ENCODE measurements at places on chromosomes 2 and 18.
A peak's percentile ranks its signal among the peaks of the same experiment; 100 is the strongest.

GRCh38 chr2:163775304-163775703 is 39.5 kb upstream of the FIGN start:
- DNase-seq = no peak

GRCh38 chr2:121191191-121192170 is 93.5 kb downstream of the TFCP2L1 start:
- no peak for DNase-seq

DNA sequence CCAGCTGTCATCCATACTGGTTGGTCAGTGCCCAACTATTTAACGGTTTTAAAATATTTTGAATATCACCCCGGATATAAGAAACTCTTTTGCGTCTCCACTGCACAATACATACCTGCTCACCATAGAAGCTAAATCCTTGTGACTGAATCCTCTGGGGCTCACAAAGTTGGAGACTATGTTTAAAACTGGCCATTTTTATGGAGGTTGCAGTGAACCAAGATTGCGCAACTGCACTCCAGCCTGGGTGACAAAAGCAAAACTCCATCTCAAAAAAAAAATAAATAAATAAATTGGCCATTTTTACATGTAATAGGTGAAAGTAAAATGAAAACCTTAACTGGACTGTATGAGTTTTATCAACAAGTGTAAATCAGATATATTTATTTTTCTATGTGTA is 55.6 kb upstream of the TMEM17 start:
- no peak for DNase-seq

- DNase-seq = no peak
These were observed 176.7 kb upstream of the SLC8A1 start for GRCh38 chr2:40628556-40628955.

DNA sequence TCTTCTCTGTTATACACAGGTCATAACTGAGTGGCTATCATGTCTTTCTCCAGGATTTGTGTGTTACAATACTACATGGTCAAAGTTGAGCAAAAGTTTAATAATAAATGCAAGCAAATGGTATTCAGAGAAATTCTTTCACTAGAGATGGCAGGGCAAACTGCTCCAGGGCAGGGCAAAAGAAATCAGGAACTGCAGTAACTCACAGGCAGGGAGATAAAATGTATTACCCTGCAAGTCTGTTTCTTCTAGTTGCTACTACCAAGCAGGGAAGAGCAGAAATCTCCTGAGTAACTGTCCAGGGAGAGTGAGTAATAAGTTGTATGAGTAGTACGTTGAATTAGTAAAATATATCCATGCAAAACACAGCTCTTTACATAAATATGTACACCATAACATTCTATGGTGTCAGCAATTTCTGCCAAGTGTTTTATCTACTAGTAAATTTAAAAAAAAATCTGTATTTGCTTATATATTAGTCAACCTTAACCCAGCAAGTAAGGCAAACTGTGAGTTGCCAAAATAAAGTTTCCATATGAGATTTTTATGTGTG is 404.1 kb downstream of the ZEB2 start:
- DNase-seq = no peak

- no peak for DNase-seq
These were observed 37.4 kb downstream of the ACTR2 start for GRCh38 chr2:65264821-65265670.

DNA sequence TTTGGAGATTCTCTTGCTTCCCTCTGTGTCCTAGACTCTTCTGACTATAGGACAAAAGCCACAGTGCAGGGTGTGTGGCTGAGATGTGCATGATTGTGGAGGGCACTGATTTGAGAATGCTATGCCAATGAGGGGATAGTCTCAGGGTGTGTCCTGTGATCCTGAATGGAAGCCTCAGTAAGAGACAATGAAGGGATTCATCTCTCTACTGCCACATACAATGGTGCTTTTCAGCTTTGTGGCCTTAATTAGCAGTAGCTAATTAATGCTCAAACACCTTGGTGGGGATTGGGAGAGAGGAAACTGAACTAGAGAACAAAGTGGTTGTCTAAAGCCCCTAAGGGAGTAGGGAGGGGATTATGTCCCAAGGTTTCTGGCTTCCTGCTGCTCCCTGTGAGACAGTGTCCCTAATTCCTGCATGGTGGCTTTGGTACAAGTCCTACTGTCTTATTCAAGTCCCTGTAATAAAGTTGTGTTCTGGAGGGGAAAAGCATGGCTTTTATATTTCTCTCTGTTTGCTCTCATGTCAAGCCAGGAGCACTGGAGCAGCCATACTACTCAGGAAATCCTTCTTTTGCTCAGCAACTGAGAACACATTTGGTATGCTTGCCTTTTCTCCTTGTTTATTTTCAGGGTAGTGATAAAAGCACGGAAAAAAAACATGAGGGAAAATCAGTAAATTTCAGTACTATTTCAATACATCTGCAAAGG is 415.2 kb upstream of the TCF4 start:
- DNase-seq = no peak

- DNase-seq = no peak
These were observed 185.6 kb downstream of the CTIF start for GRCh38 chr18:48724442-48724841.

GRCh38 chr2:227474410-227474809 is 2.5 kb downstream of the AGFG1 start:
- no peak for DNase-seq

DNA sequence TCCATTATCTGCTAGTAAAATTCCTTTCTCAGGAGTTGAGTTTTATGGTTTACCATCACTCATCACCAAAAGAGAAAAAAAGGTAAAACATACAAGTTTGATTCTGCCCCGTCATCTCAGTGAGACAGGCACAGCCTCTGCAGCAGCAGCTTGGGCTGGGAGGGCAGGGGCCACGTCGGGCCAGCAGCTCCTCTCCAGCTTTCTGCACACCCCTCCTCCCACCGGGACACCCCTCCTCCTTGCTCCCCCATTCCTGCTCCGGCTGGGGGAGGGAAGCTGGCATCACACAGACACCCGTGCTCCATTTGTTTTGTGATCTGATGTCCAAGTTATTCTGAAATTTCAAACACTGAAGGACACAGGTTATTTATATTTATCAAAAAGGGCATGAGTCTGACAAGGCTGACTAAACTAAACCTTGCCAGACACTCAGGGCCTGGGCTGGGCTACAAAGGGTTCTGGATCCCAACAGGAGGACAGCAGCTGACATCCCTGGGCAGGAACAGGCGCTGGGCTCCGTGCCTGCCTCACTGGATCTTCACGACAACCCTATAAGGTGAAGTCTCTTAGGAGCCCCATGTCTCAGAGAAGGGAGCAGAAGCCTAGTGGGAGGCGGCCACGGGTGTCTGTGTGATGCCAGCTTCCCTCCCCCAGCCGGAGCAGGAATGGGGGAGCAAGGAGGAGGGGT is 71.4 kb downstream of the HDAC4 start:
- DNase-seq = no peak

GRCh38 chr2:188786368-188786841 is 187.8 kb upstream of the COL3A1 start:
- no peak for DNase-seq

DNA sequence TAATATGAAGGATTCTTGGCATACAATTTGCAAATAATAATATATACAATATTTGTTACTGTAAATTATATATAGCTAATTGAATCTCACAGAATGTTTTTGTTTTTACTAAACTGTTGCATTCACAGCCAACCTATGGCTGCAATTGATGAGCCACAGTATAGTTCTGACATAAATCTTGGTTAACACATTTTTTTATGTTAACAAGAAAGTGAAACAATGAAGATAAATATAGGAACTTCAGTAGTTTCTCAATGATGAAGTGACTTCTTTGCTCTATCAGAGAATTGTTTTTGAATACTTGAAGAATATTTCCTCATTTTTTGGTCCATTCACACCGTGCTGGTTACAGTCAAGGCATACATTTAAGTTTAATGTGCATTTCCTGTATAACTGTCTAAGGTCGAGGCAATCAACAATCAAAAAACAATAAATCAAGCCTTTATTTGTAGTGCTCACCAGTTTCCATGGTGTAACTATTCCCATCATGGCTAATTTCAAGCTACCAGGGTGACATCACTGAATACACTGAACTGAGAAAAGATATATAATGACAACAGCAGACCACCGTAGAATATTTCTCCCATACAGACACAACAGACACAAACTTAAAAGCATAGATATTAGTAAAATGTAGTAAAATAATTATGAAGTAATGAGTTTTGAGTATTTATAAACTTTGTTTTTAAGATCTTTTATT is 12.9 kb upstream of the ETAA1 start:
- no peak for DNase-seq

GRCh38 chr2:164504253-164504652 is 117.0 kb downstream of the GRB14 start:
- no peak for DNase-seq

- DNase-seq = no peak
These were observed 59.2 kb downstream of the PIEZO2 start for GRCh38 chr18:11089931-11090715.

DNA sequence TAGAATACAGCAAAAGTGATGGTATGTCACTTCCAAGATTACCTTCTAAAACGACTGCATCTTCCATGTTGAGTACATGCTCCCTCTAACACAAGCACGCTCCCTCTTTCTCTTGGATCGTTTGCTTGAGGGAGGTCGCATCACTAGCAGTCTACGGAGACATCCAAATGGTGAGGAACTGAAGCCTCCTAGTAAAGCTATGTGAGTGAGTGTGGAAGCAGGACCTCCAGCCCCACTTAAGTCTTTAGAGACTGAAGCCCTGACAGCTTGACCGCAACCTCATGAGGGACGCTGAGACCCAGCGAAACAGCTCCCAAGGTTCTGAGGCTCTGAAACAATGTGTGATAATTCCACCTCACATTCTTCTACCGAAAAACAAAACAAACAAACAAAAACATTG is 486.7 kb upstream of the GCFC2 start:
- no peak for DNase-seq

- no peak for DNase-seq
These were observed 20.7 kb downstream of the TOGARAM2 start for GRCh38 chr2:29001806-29002205.

DNA sequence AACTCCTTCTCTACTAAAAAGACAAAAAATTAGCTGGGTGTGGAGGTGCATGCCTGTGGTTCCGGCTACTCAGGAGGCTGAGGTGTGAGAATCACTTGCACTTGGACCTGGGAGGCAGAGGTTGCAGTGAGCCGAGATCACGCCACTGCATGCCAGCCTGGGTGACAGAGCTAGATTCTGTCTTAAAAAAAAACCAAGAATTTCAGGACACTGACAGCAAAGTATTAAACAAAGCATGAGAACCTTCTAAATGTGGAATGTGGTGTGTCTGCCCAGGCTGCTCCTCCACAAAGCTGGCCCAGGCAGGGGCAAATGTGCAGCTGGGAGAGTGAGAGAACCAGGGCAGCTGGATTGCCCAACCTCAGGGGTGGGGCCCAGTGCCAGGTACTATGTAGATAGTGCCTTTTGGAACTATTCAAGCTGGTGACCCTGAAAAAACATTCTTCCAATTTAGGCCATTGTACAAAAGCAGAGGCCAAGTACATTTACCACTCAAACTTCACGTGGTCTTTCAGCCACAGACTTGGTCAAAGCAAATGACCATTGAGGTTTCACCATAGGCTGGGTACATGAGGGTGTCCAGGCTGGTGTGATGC is 6.7 kb upstream of the UGT1A5 start:
- DNase-seq = no peak

DNA sequence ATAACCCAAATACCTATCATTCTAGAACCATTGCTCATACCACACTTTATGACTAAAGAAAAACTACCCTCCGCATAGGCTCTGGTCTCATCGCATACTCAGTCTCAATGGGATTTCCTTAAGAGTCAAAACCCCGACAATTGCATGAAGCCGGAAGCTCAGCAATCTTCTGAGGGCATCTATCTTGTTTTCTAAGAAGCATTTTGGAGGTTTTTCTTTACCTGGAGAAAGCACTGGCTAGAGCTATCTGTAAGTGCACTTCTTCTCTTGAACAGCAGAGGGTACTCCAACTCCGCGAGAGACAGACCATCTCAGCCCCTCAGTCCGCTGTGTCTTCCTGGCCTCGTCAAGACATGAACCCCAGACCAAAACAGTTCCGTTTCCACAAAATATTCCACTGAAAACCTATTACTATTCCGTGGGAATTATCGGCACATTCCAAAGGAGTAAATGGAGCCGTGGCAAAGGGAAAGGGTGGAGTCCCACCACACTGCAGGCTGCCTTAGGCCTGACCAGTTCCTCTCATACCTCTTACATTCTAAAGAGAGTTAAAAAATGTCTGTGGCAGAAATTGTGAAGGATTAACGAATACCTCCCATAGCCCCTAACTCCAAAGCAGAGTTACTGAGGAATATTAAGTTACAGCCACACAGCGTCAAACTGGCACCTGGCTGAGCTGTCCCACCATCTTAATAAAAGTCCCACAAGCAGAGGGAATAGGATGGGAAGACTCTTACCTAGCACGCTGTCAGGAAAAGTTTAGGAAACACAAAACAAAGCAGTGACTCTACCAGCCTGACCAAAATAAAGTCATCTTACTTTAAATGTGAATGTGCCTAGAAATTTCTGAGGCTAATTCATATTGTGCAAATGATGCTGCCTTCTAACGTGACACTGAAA is 325.6 kb upstream of the VRK2 start:
- DNase-seq = peak; percentile 18

DNA sequence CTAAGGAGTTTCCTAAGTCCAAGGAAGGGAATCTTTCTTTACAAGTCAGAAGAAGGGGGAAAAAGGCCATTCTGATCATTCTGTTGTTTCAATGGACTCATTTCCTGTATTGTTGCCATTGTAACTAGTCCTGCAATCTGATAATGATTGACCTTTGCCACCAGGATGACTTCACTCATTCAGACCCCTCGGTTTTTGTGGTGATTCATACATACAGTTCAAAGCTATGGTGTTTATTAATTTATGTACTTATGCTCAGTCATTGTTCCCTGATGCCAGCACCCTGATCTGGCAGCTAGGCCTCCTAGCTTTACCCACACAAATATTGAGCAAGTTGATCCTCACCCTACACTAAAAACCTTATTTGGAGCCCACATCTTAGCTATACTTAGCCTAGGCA is 57.6 kb upstream of the ZNF519 start:
- no peak for DNase-seq

DNA sequence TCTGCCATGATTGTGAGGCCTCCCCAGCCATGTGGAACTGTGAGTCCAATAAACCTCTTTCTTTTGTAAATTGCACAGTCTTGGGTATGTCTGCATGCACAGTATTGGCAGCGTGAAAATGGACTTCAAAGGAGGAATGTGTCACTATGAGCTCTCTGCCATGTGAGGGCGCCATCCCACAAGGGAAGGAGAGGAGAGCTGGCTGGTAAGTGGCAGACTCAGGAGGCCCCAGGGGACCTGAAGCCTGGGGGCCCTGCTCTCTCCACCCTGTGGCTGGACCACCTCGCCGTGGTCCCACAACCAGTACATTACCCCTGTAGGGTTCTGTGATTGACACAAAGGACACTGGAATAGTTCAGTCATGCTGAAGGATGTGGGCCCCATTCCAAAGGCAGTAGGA is 122.1 kb downstream of the RPIA start:
- no peak for DNase-seq
